Activated T-cell treated with anti-CD3 and anti-CD28 coated beads for 48 hours (primary cell): ENCODE measurements at places on chromosomes 11 and 22.

DNA sequence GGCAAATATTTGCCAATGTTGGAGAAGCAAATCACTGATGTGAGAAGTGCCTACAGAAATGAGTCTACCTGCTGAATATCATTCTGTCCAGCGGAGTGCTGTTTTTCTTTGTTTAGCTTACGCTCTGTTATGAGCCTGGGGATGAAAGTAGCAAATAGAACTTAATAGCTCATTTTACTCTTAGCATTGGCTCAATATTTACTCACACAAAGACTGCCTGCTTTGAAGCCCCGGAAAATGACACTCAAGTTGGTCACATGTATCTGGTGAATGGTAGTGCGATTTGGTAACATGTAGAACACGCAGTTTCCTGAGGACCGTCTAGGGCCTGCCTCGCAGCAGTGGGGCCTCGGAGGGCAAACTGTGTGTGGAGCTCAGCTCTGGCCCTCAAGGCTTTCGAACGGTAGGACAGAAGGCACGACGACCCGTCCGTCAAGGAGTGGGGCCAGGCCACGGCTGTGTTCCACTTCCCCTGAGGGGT is 38.9 kb downstream of the TBC1D22A start:
- no peak for DNase-seq

DNA sequence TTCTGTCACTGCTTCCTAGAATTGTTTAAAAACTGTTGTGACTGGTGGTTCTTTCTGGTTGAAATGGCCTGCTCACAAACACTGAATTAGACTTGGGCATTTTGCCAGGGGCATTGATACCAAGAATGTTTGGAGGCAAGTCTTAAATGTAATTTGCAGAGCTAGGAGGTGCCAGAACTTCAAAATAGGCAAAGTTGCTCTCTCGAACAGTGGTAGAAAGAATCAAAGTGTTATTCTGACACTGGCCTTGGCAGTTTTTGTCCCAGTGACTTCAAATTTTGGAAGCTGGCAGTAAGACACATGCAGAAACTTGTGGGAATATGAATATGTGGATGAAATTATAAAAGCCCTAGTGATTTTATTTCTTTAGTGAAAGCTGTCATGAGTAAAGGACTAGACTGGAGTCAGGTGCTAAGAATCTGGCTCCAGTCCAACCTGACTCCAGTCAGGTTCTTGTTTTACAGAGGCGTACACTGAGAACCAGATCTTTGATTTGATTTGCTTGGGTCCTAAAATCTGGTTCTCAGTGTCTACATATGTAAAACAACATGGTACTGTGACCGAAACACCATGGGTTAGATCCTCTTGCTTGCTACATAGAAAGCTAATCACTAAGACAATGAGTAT is 20.9 kb downstream of the SVIP start:
- DNase-seq = no peak

DNA sequence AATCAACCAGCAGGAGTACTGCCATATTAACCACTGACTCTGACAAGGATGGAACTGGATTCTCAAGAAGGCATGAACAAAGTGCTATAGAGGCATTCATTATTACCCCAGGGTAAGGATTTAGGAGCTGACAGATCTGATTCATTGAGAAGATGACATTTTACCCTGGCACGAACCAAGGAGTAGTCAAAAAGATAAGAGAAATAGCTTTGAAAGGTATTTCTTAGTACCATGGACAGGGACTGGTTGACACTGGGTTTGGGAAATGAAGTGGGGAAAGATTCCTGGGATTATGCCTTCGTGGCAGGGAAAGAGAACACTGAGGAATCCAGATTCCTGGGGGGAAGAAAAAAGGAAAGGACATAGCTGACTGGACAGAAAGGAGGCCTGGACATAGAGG is 5.1 kb upstream of the SAAL1 start:
- DNase-seq = no peak

- no peak for DNase-seq
These were observed 91.7 kb upstream of the CLMP start for GRCh38 chr11:123286761-123287160.

GRCh38 chr11:65182258-65183170 is 786 bp downstream of the CAPN1 start:
- DNase-seq = no peak
